ENCODE measurements at places on chromosomes 6 and 20. TPM values are rescaled to one million over a fixed set of nuclear protein-coding genes. Genes with fewer than 3 reads are reported as not detected.

SSR1 gene
- 76.7 TPM for total RNA-seq

UNC5CL gene
- 0.76 TPM for total RNA-seq

PNLDC1 gene
- total RNA-seq: 0.08 TPM

NKAIN4 gene
- total RNA-seq: 5.6 TPM

ILRUN gene
- 39.9 TPM for total RNA-seq

ERVFRD-1 gene
- not detected for total RNA-seq

HRH3 gene
- total RNA-seq: not detected

ACSS1 gene
- 17.1 TPM for total RNA-seq

SLC18B1 gene
- 4.6 TPM for total RNA-seq

BPIFA1 gene
- not detected for total RNA-seq

DDRGK1 gene
- 103 TPM for total RNA-seq
